Left kidney (tissue), 8 donors: ENCODE measurements at places on chromosomes 7 and 10. TPM values are rescaled to one million over a fixed set of nuclear protein-coding genes. Genes with fewer than 3 reads are reported as not detected.

- no peak for DNase-seq
Observed at GRCh38 chr10:64863836-64864235, 1342.6 kb downstream of the REEP3 start.

DNA sequence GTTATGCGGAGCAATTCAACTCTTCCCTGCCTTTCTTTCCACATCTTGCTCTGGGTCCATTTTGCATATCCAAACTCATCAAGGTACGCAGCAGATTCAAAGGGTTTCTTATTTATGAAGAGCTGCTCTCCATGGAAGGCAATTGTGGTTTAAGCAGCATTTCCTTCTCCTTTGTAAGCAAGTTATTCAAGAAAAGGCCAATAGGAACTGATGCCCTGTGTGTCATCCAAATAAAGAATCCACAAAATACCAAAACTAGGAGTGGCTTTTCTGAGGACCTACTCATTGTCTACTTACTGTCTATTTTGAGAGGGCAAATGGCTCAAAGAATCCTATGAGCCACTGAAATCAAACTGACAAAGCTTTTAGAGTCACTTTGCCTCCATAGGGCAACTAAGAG lies 253.1 kb downstream of the PTEN start:
- DNase-seq: no peak

- DNase-seq: no peak
Observed at GRCh38 chr10:123888751-123889150, 2.9 kb downstream of the CPXM2 start.

- DNase-seq: no peak
Observed at GRCh38 chr7:151482883-151483710, 36.6 kb downstream of the RHEB start.

GRCh38 chr7:128910569-128910945 lies at the start of gene KCP:
KCP (minus strand) TSS chr7:128910709; CDS start chr7:128910676, 33 bp downstream.
- DNase-seq: no peak

DNA sequence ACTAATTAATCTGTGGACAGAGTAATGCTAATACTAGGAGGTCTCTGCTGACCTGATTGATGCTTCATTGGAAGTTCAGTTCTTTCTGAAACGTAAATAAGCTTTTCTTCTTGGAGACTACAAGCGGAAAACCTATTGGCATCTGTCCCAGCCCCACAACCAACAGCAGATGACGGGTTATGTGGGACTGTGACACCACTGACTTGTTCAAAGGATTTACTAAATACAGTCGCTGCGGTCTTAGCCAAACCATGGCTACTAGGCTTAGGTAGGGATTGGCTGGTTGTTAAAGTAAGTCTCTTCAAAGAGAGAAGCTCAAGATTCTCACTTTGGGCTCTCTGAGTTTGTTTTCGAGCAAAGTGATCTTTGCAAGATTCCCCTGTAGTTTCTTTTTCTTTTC lies 68.3 kb downstream of the HYCC1 start:
- no peak for DNase-seq

GRCh38 chr7:26159243-26159642 lies 7.2 kb downstream of the NFE2L3 start:
- no peak for DNase-seq

DNA sequence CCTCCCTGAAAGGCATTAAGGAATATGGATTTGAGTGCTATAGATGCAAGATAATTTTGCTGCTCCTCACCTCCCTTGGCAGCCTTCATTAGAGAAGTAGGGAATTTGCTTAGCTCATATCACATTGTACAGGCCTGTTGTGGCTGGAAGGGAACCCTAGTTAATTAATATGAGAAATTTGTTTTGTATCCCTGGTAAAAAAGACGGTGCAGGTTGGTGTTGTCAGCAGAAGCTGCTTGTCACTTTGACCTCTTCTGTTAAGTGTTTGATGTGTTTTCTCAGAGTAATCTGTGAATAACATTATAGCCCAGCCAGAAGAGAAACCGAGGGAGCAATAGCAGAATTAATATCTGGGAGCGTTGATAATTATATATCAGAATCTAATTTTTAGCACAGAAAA lies 278.4 kb downstream of the LRMDA start:
- DNase-seq: no peak

DNA sequence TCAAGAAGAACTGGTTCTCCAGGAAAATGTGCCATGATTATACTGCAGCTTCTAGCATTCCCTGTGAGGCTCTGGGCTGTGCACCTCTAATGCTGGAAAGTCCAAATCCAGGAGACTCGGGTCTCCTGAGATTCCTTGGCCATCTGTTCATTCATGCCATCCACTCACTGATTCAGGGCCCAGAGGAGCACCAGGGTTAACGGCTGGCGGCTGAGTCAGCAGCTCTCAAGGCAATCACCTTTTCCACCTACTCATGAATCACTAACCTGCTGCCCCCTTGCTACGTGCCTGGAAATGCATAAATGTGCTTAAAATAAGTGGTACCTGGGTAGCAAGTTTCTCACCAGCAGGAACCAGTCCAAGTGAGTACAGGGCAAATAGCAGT lies 132.7 kb downstream of the KCNMA1 start:
- no peak for DNase-seq

DNA sequence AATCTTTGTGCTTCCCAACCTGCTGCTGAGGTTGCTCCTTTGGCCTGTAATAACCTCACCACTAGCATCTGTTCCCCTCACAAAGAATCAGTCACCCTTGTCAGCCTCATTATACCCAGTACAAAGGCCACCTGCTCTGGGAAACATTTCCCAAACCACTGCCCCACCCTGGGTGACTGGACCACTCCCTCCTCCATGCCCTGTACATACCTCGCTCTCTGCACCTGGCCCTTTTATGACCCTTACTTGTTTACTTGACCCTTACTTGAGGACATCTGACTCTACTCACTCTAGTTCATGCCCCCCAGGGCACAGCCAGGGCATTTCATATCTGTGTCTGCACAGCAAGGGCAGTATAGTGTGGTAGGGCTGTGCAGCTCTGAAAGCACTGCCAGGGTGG lies 21.4 kb upstream of the AOC1 start:
- no peak for DNase-seq

DNA sequence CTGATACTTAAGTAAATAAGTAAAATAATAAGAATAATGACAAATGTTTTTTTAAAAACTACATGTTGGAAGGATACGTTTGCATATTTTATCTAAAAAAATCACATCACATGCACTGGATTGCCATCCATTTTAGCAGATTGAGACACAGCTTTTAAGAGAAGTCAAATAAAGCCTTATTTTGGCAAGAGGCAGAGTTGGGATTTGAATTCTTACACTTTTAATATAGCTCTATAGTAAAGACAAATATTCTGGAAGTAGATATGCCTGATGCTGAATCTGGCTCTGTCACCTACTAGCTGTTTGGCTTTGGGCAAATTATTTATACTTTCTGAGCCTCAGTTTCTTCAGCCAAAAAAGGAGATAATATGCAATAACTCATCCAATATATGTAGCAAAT lies 386.4 kb downstream of the ETV1 start:
- no peak for DNase-seq

- DNase-seq: no peak
Observed at GRCh38 chr10:124482236-124482800, 20.7 kb downstream of the LHPP start.

DNA sequence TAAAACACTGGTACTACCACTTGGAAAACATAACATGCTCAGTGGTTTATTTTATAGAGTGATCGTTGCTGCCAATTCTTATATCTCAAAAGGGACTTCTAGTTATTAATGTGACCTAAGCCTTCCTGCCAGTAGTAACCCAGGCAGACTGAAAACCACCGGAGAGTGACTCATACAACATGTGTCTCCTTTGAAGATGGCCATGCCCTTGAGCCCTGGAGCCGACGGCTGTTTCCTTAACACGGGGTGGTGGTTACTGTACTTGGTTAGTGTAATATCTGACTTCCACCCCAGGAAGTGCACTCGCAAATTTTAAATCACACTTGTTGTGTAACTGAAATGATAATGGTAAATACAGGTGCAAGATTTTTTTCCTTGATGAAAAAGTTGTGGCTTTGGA lies 30.5 kb downstream of the JAKMIP3 start:
- no peak for DNase-seq

GRCh38 chr10:86226781-86227201 lies 139.8 kb downstream of the GRID1 start:
- DNase-seq: no peak

DNA sequence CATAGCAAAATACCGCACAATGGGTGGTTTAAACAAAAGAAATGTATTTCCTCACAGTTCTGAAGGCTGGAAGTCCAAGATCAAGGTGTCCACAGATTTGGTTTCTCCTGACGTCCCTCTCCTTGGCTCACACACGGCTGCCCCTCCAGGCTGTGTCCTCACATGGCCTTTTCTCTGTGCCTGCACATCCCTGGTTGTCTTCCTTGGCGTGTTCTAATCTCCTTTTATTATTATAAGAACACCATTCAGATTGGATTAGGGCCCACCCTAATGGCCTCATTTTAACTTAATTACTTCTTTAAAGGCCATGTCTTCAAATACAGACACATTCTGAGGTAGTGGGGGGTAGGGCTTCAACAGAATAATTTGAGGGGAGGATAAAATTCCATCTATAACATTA lies 87.9 kb downstream of the FZD1 start:
- DNase-seq: no peak

GRCh38 chr7:5679048-5679812 lies 102.2 kb downstream of the RNF216 start:
- no peak for DNase-seq

- DNase-seq: no peak
Observed at GRCh38 chr7:110507832-110508231, 583.1 kb upstream of the LRRN3 start.

GRCh38 chr10:87976101-87976743 lies 112.8 kb downstream of the PTEN start:
- DNase-seq: no peak

- no peak for DNase-seq
Observed at GRCh38 chr7:106552645-106553445, 108.1 kb downstream of the CCDC71L start.

The ARHGEF35 gene
- polyA plus RNA-seq: 24.0 TPM

The SKIDA1 gene
- polyA plus RNA-seq: 12.2 TPM

The RAB19 gene
- polyA plus RNA-seq: 2.9 TPM

The FXYD4 gene
- not detected for polyA plus RNA-seq

The JCAD gene
- polyA plus RNA-seq: 29.7 TPM

The NKX1-2 gene
- not detected for polyA plus RNA-seq

The MCU gene
- polyA plus RNA-seq: 43.1 TPM

The AKR1E2 gene
- polyA plus RNA-seq: 12.9 TPM

The SMKR1 gene
- 3.9 TPM for polyA plus RNA-seq

The DNAAF5 gene
- 37.6 TPM for polyA plus RNA-seq

The ADRA2A gene
- polyA plus RNA-seq: 2.9 TPM

The TRDMT1 gene
- polyA plus RNA-seq: 16.9 TPM

The SGCE gene
- 95.3 TPM for polyA plus RNA-seq
